Mesothelial cell of epicardium (in vitro differentiated cells): ENCODE measurements at places on chromosomes 1 and 21. TPM values are rescaled to one million over a fixed set of nuclear protein-coding genes. Genes with fewer than 3 reads are reported as not detected.

Gene CASQ1
- 0.16 to 0.27 TPM in 2 of 3 replicates, not detected in the other for total RNA-seq

DNA sequence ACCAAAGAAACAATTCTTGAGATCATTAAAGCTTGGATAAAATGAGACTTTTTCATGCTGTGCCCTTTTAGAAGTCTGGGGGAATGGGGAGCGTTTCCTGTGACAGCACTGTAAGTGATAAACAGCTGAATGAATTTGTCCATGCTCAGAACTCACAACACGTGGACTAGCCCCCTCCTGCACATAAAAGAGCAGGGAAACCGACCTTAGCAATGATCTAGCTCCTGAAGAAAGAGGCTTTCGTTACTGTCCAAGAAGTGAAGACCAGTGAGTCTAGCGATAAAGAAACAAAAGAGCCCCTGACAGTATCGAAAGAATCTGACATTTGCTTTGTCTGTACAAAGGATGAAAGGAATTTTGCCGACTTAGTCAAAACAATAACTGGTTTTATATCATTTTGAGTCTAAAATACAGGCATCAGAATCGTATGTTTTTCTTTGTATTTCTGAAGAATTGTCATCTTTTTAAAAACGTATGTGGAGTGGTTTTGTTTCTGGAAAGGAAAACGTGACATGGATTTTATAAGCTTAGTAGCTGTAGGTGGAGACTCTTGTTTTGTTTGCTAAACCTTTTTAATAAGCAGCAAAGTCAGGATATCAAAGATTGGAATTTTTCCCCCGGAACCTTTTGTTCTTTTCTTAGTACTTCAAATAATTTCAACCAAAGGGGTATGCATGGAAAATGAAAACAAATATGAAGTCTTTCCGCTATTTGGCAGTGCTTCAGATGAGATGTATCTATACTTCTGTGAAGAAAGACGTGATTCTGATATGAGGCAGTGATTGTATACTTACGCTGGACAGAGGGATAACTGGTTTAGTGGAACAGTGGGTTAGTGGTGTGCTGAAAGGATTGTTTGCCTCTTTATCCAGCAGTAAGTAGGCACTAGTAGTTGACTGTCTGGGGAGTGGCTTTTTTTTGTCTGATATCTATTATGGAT lies 61.0 kb downstream of the MAST2 start:
- no peak for DNase-seq

Gene ESPN
- total RNA-seq: 1.2 to 1.6 TPM (median 1.4 TPM) in 3 replicates

DNA sequence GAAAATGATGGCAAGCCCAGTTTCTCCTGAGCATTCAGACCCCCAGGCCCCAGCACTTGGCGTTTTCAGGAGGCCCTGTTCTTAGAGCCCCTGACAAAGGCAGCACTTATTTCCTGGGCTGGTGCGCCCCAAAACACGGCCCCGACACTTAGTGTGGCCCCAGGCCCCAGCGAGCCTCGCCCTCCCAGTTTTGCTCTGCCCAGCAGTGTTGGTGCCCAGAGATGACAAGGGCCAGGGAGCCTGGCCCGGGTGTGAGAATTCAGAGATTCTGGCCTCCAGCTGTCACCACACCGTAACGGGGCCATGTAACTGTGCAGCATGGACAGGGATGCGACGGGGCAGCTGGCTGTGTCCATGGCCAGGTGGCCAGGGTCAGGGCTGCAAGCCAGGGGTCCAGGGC lies 18.0 kb upstream of the ARHGEF16 start:
- DNase-seq: no peak

DNA sequence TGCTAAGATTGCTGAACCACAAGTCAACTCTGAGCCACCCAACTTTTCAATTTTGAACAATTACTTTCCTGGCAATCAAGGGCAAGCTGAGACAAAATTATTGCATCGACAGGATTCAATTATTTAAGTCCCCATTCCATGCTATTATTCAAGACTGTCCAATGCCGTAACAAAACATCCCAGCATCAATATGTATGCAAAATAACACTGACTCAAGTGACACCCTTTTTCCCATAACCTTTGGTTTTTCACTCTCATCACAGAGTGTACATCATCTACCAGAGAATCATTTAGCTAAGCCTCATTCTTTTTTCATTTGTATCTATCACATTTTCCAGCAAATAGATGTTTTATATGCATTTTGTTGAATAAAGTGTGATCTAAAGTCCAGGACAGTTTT lies 54.6 kb downstream of the ERICH3 start:
- DNase-seq: no peak

Gene LELP1
- total RNA-seq: not detected in 3 replicates

Gene CA6
- not detected in 3 replicates for total RNA-seq

- DNase-seq: no peak
These were observed 46.1 kb downstream of the ACKR1 start for GRCh38 chr1:159250638-159251216.

Gene IFNLR1
- total RNA-seq: 12.1 to 13.0 TPM (median 12.1 TPM) in 3 replicates

GRCh38 chr1:47483651-47484050 lies 45.8 kb downstream of the FOXD2 start:
- no peak for DNase-seq

- DNase-seq: no peak
These were observed 35.0 kb upstream of the ECE1 start for GRCh38 chr1:21325231-21325718.

Gene WDR64
- 0.47 TPM in 1 of 3 replicates, not detected in the others for total RNA-seq

- no peak for DNase-seq
These were observed 13.0 kb downstream of the FAM229A start for GRCh38 chr1:32349211-32349708.

Gene SHE
- total RNA-seq: 0.29 to 0.54 TPM (median 0.47 TPM) in 3 replicates

DNA sequence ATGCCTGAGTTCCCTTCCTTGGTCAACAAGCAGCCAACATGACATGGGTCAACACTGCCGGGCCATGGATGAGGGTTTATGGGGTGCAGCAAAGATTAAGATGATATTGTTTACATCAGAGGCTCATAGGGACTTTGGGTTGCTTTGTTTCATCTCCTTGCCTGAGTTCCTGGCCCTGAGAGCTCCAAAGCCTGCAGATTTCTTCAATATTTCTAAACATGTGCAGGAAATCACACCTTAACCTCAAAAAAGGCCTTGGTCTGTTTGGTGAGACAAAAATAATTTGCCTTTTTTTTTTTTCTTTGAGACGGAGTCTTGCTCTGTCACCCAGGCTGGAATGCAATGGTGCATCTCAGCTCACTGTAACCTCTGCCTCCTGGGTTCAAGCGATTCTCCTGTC lies 876 bp downstream of the SLAMF8 start:
- DNase-seq: no peak

DNA sequence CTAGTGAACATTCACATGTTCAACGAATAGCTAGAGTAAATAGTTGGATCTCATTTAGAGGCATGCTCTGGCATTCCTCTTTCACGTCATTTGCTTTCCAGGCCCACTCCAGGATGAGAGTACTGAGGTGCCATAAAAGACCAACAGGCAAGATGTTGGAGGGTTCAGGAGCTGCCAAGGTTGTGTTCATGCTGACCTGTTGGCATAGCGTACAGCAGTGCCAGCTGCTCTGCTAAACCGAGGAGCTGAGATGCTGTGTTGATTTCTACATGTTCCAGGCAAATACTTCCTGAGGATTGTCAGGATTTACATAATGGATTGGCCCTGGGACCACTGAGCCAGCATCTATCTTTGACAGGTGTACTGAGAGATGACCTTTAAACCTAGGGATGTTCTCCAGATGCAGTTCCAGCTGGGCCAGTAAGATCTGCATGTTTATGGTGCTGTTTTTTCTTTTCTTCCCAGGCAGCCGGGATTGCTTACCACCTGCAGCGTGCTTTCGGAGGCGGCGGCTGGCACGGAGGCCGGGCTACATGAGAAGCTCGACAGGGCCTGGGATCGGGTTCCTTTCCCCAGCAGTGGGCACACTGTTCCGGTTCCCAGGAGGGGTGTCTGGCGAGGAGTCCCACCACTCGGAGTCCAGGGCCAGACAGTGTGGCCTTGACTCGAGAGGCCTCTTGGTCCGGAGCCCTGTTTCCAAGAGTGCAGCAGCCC lies 66.9 kb downstream of the DISC1 start:
- DNase-seq: no peak

- peak; percentile 20 for DNase-seq
These were observed 4.8 kb downstream of the PDZK1IP1 start for GRCh38 chr1:47184822-47185677.

Gene TMPRSS15
- 0.80 to 1.9 TPM (median 1.4 TPM) in 3 replicates for total RNA-seq

DNA sequence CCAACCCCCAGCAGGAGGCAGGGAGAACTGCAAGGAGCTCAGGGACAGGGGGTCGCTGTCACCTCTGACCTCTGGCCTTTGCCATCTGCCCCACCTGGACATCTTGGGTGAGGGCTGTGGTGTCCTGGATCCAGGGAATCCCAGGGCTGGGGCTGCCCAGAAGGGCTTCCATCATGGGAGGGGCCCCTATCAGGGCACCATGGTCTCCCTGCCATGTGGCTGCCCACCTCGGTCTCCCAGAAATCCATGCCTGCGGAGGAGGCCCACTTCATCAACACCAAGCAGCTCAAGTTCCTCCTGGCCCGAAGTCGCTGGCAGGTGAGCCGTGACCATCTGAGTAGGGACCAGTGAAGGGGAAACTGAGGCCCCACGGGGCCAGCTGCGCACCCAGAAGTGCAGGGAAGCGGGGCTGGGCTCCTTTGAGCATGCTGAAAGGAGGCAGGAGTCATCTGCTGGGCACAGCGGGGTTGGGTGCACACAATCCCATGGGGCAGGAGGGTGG lies 36.1 kb downstream of the TRIM11 start:
- DNase-seq: no peak

DNA sequence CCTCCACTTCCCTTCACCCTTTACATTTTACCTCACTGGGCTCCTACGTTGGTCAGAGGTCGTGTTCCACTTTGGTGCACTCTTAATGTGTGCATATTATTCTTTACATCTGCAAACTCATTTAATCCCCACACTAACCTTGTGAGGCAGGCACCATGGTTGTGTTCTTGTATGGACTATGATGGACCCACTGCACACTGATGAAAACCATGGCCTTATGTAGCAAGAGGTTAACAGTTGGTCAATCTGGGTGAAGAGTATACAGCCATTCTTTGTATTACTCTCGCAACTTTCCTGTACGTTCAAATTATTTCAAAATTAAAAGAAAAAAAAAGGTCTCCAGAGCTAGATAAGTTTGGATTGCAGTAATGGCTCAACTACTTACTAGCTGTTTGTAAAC lies 78.5 kb downstream of the RUNX1 start:
- no peak for DNase-seq

Gene OLIG2
- 0.20 to 0.38 TPM (median 0.35 TPM) in 3 replicates for total RNA-seq
